Bone marrow (tissue), 2 donors: ENCODE measurements at places on chromosomes 3 and 15.

DNA sequence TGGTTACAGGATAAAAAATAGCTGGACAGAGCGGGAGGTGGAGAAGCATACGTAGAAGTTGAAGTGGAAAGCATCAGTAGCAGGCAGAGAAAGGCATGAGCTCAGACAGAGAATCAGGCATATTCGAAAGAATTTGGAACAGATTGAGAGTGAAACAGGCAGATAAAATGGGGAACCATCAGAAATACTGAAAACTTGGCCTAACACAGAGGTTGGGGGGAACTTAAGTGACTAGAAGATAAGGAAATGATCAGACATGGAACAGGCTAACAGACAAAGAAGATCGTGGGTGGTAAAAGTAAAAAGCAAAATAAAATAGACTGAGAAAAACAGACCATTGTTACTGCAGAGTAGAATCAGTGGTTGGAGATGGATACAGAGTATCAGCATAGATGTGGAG, 32.9 kb downstream of the GTF2E1 start:
- DNase-seq, result no peak

GRCh38 chr3:51371943-51372557, 13.0 kb upstream of the MANF start:
- no peak for DNase-seq

DNA sequence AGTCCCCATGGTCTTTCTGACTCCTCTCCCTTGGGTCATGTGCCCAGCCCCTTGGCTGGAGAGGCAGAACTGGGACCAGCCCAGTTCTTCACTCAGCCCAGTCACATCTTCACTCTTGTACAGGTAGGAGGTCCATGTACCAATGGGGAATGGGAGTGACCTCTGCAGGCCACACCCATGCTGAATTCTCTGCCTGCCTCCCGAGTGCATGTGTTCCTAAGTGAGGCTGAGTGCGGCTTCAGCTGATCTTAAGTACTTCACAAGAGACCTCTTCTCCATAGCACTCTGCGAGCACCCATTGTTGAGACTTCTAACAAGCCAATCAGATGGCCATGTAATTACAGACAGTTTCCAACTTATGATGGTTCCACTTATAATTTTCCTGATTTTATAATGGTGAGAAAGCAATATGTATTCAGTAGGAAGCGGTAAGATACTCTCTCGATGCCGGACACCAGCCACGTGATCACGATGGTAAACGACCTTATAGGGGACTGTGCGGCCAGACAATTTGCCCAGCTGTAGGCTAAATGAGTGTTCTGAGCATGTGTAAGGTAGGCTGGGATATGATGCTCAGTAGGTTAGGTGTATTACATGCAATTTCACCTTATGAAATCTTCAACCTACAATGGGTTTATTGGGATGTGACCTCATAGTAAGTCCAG, 112.1 kb downstream of the KLF13 start:
- no peak for DNase-seq

GRCh38 chr15:29675791-29676301, 146.4 kb downstream of the TJP1 start:
- no peak for DNase-seq

DNA sequence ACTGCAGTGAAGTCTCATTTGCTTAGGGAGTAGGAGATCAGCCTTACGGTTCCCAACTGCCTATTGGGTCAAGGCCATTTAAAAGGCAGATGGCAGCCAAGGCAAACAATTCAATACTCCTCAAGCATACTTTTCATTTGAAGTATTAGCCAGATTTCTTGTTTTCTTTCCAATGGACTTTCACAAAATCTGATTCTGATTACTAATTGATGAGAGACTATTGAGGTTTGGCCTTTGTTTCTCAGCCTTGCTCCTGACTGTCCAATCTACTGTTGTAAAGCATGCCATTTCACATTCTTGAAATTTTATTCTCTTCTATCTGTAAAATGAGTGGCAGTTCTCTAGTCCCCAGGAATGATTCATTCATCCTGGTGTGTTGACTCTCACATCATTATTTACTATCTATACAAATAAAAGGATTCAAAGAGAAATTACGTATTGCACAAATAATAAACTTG, 166.2 kb upstream of the TGFBR2 start:
- DNase-seq, result no peak

DNA sequence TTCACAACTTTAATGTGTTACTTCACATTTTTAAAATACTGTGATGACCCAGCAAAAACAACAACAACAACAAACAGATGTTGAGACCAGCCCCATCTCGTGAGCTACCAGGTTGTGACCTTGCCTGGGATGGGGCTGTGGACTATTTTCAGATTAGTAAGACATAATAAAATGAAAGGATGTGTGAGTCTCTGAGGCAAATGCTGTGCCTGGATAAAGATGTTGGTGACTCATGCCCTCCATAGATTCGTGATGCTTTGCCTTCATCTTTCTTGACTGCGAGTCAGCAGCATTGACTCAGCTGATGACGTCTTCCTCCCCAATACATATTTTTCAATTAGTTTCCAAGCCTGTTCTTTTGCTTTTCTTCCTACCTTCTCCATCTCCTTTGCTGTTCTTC, 453.0 kb upstream of the CFAP20DC start:
- DNase-seq, result no peak

DNA sequence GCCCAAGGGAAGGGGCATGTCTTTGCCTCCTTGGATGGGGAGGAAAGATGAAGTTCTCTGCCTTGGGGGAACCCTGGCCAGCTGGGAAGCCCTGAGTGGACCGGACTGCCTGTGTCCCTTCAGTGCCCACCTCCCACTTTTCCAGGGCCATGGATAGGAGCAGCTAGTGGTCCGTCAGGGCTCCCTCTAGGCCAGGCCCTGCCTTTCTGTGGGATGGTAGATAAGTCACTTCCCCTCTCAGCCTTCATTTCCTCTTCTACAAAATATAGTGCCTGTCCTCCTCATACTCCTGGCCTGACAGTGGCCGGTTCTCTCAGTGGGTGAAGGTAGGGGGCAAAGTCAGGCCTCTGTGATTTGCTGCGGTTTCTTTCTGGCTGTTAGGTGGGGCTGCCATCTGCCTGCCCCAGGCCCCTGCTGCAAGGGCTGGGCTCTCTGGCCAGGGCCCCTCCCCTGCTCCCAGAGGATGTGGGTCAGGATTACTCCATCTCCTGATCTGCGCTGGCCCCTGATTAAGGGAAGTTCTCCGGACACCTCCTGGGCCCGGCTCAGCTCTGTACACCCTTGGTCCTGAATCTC, 1.4 kb downstream of the PLEKHO2 start:
- peak; percentile 8 for DNase-seq

DNA sequence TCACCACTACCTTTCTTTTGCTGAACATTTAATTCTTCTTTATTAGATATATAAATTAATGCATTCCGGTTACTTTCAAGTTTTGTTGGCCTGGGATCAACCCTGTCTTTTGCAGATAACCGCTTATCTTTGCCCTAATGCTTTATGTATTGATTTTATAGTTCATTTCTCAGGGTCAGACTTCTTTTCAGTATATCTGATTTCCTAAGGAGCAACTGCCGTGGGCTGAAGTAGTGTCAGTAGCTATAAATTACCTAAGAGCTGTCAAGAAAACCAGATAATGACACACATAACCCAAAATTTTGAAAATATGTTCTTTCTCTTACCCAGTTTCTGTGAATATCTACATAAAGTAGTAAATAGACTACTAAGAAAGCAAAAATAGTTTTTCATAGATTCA, 38.0 kb downstream of the COL6A5 start:
- no peak for DNase-seq

DNA sequence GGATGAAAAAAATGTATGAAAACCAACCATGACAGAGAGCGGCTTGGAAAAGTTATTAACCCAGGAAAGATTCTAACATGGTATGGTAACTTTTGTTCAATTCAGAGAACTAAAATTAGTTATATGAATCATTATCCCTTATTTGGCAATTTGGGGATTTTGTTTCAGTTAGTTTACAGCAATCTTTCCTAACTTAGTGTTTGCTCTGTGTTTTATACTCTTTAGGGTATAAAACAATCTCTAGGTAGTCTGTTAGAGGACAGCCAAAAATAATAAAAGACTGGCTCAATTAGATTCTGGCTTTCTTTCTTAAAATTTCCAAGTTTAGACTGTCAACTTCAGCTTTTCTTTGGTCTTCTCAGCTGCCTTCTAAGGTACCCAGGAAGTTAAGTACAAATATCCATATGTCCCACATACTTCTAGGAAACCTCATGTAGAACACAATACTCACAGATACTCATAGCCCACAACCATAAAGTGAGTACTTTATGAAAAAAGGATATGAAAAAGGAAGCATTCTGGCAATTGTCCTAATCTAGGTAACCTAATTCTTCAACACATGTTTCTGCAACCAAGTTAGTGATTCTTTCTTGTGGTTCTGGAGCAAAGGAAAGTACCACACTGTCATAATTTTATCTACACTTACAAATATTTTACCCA, 849.3 kb downstream of the ROBO1 start:
- no peak for DNase-seq

DNA sequence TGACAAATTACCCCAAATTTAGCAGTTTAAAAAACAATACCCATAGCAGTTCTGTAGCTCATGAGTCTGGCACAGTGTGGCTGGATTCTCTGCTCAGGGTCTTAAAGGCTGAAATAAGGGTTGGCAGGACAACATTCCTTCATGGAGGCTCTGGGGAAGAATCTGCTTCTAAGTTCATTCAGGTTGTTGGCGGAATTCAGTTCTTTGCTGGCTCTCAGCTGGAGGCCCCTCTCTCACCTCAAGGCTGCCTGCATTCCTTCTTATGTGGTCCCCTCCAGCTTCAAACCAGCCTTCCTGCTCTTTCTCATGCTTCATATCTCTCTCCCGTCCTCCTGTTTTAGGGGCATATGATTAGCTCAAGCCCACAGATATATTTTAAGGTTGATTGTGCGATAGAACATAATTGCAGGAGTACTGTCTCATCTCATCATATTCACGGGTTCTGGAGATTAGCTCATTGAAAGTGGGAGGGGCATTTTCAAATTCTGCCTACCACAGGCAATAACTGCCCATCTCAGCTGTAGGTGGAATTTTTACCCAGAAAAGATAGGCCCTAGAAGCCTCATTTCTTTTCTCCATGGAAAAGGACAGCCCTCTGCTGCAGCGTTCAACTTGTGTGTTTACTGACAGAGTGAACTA, 5.6 kb upstream of the ZBTB47 start:
- no peak for DNase-seq

- DNase-seq, result no peak
Measured at GRCh38 chr3:156705761-156706616, 31.6 kb downstream of the TIPARP start.

DNA sequence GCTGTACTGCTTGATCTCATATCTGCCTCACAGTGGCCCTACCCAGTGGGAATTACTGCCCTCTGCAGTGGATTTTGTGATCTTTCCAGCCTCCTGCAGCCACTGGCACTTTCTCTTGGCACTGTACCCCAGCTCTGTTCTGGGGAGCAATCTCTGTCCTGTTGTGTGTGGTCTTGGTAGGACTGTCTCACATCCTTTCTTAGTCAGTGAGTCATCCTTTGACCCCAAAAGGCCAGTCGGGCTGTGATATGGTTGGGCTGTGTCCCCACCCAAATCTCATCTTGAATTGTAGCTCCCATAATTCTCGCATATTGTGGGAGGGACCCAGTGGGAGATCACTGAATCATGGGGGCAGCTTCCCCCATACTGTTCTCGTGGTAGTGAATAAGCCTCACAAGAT, 133.3 kb upstream of the TPM1 start:
- no peak for DNase-seq

DNA sequence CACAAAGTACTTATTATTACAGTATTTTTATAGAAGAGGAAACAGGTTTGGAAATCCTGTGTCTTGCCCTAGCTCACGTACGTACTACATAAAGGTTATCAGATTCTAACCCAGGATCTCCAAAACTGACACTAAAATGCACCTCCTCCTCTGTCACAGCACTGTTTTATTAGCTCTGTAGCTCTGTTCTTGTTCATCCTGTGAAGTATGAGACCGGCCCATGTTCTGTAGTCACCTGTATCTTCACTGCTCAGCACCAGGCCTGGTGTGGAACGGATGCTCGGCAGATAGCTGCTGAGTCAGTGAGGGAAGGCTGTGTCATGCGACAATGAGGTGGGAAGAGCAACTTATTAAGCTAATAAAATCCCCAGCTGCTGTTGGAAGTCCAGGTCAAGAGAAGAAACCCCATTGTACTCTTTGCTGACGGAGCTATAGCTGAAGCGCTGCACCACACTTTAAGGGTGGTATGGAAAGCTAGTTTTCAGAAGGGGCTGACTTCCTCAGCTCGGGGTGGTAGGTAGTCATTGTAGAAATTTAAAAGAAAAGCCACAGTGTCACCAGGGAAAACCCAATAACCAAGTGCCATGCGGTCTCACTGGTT, 22.8 kb downstream of the BCL2A1 start:
- no peak for DNase-seq

GRCh38 chr3:350871-351371, 154.4 kb downstream of the CHL1 start:
- no peak for DNase-seq

- no peak for DNase-seq
Measured at GRCh38 chr15:37586976-37587375, 347.5 kb upstream of the TMCO5A start.

- DNase-seq, result no peak
Measured at GRCh38 chr15:100241572-100242482, 99.9 kb downstream of the ADAMTS17 start.

DNA sequence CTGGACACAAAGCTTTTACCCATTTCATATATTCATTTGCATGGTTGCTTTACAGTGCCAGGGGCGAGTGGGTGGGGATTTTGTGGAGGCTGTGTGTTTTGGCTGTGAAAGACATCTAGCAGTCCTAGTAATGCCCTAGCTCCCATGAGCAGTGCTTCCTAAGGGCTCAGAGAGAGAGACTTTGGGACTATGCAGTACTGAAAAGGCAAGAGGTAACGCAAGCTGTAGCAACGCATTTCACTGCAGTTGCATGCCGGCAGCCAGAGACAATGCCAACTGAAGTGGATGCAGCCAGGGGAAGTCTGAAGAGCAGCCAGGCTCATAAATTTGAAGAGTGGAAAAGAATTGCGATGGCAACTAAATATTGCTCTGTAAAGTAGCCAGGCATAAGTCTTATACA, 27.4 kb upstream of the ATP10A start:
- DNase-seq, result no peak

DNA sequence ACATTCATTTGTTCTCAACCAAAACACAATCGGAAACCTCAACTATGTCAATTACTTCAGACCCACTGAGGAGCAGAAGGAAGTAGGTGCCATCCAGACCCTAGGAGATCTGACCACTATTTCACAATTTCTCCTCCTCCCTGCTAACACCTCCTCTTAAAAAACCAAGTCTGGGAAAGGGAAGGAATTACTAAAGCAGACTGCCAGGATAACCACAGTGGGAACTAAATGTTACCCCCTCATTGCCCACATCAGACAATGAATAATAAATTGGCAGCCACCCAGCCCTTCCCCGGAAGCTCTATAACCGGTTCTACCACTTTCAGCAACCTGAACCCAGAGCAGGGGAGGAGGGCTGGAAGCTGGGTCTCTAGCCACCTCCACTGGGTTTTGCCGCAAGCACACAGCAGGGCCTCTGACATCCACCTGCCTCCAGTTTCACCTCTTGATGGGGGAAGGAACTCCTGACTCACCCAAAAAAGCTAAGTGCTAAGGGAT, 17.6 kb downstream of the C15orf62 start:
- no peak for DNase-seq
